ENCODE measurements at places on chromosomes 6 and 20.

DNA sequence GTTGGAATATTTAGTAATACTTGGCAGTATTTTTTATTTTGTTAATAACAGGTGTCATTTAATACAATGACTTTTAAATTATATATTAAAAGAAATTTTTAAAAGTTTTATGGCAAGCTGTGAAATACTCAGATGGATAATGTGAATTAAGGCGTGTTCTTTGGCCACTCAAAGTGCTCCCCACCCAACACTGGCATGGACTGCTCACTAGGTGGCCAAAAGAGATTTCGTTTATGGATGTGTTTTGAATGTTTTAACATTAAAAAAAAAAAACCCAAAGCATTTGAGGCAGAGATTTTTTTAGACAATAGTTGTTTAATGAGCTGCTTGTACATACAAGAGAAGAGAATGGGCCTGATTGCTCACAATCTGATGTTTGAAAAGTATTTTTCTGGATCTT is 86.5 kb downstream of the QKI start:
- no peak for DNase-seq

DNA sequence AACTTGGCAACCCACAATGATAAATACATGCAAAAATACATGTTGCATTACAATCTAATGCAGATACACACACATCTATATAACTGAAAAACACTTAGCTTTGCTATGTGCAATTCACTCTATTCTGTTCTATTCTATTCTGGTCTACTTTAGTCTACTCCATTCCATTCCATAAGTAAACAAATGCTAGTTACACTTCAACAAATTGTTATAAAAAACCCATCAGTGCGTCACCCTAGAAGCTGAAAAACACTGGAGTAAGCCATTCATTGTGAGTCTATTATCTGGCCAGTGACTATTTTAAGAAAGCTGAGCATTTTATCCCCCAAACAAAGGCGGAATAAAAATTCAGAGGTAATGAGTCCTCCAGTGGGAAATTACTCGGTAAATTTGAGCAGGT is 315.7 kb upstream of the EPHA7 start:
- DNase-seq, result no peak

- DNase-seq, result no peak
Observed at GRCh38 chr20:37602634-37603033, 75.0 kb upstream of the BLCAP start.

GRCh38 chr6:111796310-111796918 is 76.8 kb downstream of the FYN start:
- DNase-seq, result no peak

GRCh38 chr6:157193443-157193996 is 129.8 kb downstream of the TMEM242 start:
- no peak for DNase-seq

DNA sequence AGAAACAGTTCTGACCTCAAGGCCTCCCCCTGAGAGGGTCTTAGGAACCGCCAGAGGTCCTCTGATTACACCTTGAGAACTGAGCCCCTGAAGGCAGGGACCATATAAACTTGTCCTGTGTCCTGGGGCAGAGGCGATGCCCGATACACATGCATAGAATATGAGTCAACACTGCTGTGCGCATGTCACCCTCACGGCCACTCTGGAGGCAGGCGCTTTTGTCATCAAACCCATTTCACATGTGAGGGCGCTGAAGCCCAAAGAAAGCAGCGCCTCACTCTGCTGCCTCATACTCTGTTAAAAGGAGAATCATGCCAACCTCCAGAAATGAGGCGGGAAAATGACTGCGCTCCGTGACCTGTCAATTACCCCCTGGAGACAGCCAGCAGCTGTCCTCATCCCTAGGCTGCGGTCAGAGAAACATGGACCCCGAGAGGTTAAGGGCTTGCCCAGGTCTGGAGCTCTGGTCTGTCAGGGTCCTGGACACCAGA is 158.3 kb downstream of the GRM4 start:
- no peak for DNase-seq

DNA sequence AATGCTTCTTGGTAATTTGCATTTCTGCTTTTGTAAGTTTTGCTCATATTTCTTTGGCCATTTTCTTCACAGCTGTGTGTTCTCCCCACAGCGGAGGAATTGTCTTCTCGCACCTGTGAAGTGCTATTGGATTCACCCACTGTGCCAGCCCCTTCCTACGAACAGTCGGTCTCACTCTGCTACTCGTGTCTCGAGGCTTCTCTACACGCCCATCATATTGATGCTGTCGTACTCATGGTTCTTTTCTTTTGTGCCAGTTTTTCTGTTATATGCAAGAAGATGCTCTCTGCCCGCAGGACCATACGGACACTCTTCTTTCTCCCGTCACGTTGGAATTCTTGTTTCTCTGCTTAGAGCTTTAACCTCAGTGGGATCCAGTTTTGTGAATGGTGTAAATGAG is 200.3 kb downstream of the DLL1 start:
- DNase-seq, result no peak

GRCh38 chr6:82712826-82713225 is 349.2 kb downstream of the TPBG start:
- no peak for DNase-seq

- no peak for DNase-seq
Observed at GRCh38 chr20:57869951-57870315, 160.1 kb upstream of the PMEPA1 start.

DNA sequence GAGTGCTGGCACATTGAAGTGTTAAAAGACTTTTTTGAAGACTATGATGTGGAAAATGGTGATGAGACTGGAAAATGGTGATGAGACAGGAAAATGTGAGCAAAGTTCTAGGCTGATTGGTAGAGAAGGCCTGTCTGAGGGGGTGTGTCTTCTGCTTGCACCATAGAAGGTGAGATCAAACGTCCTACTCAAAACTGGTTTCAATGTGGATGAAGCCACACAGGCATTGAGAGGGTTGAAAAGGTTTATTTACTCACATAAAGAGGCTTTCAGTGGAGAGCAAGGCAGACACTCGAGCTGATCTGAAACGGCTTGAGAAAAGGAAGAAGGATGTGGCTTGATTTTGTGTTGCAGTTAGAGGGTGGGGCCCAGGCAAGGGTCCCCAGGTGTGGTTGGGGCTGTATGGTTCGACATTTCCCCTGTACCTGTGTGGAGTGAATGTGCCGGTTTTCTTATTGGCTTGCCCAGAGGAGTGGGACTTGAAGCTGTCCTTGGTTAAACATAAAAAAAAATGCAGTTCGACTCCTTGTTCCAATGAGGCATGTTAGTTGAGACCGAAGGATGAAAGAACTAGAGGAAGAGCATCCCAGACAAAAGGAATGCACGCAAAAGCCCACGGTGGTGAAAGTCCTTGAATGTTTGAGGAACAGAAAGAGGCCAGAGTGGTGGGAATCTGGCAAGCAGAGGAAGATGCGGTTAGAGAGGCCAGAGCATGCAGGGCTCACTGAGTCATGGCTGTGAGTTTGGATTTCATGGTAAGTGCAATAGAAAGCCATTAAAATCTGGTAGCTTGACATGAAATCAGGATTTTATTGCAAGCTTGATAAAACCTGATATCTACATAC is 172.3 kb downstream of the EPM2A start:
- no peak for DNase-seq

DNA sequence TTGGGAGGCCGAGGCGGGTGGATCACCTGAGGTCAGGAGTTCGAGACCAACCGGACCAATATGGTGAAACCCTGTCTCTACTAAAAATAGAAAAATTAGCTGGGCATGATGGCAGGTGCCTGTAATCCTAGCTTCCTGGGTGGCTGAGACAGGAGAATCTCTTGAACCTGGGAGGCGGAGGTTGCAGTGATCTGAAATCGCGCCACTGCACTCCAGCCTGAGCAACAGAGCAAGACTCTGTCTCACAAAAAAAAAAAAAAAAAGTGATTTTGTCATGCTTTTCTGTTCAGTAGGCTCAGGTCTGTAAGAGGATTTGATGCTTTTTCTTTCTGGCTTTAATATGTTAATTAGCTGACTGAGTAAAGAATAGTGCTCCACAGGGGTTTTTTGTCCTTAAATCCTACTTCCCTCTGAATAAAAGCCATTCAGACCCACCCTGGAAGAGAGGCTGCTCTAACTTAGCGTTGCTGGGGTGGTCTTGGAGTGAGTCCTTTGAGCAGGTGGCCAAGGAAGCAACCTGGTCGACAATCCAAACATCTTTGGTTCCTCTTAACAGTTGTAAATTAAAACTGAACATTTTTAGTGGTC is 19.0 kb downstream of the MCM8 start:
- DNase-seq, result no peak

GRCh38 chr6:16498237-16498636 is 259.9 kb downstream of the GMPR start:
- no peak for DNase-seq

DNA sequence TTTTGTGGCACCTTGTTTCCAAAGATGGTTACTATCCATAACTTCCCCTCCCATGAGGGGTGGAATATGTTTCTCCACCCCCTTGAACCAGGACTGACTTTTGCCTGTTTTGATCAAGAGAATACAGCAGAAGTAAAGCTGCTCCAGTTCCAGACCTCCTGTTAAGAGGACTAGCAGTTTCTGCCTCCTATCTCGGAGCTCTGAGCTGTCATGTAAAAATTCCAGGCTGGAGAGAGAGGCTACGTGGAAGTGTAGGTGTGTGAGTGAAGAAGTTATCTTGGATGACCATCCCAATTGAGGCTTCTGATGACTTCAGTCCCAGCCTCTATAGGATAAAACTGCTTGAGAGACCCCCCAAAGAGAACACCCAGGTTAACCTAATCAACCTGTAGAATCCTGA is 511.7 kb upstream of the IMPG1 start:
- no peak for DNase-seq

DNA sequence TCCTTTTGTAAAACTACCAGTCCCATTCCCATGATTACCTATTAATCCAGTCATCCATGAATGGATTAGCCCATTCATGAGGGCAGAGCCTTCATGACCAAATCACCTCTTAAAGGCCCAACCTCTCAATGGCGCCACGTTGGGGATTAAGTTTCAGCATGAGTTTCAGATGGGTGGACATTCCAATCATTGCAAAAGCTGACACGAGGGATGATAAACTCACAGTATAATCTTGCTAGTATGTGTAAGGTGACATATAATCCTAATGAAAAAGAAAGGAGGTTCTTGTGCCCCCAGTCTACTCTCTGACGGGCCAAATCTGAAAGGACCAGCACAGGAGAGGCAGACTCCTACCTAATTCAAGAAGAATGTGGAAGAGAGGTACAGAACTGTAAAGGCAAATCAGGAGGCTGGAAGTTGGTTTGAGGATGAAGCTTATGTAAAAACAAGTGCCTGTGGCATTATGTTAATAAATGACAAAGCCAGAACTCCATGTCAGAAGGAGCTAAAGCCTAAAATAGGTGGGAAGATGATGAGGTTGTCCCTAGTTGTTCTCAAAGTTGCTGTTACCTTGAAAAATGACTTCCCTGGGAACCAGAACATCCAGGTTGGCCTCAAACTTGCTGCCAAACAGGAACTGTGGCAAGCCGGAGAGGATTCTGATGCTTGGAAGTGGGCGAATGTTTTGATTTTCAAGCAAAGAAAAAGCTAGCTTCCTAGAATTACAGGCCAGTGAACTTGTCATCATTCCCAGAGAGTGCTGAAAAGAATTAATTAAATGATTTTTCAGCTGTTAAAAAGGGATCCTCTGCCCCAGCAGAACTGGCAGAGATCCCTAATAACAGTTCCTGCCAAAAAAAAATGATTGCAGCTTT is 106.5 kb upstream of the TIAM2 start:
- DNase-seq, result no peak

- no peak for DNase-seq
Observed at GRCh38 chr6:21019614-21020013, 485.4 kb downstream of the CDKAL1 start.

GRCh38 chr6:74434171-74434570 is 738.2 kb downstream of the CD109 start:
- DNase-seq, result no peak

All from suppressor macrophage (primary cell).